ENCODE measurements at places on chromosomes 3 and 15. TPM values are rescaled to one million over a fixed set of nuclear protein-coding genes. Genes with fewer than 3 reads are reported as not detected.

Gene KIF15
- 3.5 TPM for total RNA-seq

Gene TMEM207
- total RNA-seq, result not detected

Gene CHRM5
- 0.15 TPM for total RNA-seq

Gene CFAP20DC
- total RNA-seq, result 0.82 TPM

All from smooth muscle cell of the coronary artery (primary cell).